ENCODE measurements at places on chromosomes 3 and 15. TPM values are rescaled to one million over a fixed set of nuclear protein-coding genes. Genes with fewer than 3 reads are reported as not detected.

Gene CHRFAM7A
- 0.60 TPM for total RNA-seq

Gene EPHB3
- 0.09 TPM for total RNA-seq

Gene IREB2
- 28.4 TPM for total RNA-seq

Gene ARPC4
- 284 TPM for total RNA-seq

Gene MEX3B
- total RNA-seq: 2.8 TPM

Gene RBM15B
- total RNA-seq: 31.2 TPM

Gene TIGIT
- total RNA-seq: not detected

Gene FBXW12
- not detected for total RNA-seq

Gene LMCD1
- total RNA-seq: 38.9 TPM

Gene GABRB3
- under 0.01 TPM for total RNA-seq

Gene HRG
- total RNA-seq: not detected

Gene CLDN18
- not detected for total RNA-seq

Gene GP5
- total RNA-seq: 0.22 TPM

Gene LRRFIP2
- total RNA-seq: 31.6 TPM

Gene UBA5
- 20.8 TPM for total RNA-seq
